ENCODE measurements at places on chromosomes 1 and 21.

GRCh38 chr1:75053207-75053606, 81.0 kb upstream of the LHX8 start:
- DNase-seq = peak; percentile 10

DNA sequence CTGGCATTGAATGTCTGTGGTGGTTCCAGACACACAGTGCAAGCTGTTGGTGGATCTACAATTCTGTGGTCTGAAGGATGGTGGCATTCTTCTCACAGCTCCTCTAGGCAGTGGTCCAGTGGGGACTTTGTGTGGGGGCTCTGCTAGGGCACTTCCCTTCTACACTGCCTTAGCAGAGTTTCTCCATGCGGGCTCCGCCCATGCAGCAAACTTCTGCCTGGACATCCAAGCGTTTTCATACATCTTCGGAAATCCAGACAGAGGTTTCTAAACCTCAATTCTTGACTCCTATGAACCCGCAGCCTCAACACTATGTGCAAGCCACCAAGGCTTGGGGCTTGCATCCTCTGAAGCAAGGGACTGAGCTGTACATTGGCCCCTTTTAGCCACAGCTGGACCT, 43.0 kb downstream of the RGS18 start:
- DNase-seq = no peak

- DNase-seq = peak; percentile 62
Measured at GRCh38 chr1:84996846-84997666, at the start of gene MCOLN2. Gene MCOLN2, minus strand, starts transcription at chr1:84997113. Its CDS starts 241 bp downstream, at chr1:84996872.

GRCh38 chr1:186225096-186225495, 150.0 kb downstream of the TPR start:
- no peak for DNase-seq

DNA sequence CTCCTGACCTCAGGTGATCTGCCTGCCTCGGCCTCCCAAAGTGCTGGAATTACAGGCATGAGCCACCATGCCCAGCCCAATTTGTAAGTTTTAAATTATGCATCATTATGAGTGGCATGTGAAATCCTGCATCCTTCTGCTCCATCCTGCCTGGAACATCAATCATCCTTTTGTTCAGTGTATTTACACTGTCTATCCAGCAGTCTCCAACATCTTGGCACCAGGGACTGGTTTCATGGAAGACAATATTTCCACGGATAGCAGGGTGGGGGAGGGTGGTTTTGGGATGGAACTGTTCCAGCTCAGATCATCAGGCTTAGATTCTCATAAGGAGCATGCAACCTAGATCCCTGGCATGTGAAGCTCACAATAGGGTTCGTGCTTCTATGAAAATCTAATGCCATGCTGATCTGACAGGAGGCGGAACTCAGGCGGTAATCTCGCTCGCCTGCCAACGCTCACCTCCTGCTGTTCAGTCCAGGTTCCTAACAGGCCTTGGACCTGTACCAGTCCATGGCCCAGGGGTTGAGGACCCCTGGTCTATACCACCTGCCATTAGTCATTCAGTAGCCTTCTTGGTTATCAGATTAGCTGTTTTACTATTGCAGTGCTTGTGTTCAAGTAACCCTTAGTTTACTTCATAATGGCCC, 22.2 kb upstream of the TCEA3 start:
- no peak for DNase-seq

DNA sequence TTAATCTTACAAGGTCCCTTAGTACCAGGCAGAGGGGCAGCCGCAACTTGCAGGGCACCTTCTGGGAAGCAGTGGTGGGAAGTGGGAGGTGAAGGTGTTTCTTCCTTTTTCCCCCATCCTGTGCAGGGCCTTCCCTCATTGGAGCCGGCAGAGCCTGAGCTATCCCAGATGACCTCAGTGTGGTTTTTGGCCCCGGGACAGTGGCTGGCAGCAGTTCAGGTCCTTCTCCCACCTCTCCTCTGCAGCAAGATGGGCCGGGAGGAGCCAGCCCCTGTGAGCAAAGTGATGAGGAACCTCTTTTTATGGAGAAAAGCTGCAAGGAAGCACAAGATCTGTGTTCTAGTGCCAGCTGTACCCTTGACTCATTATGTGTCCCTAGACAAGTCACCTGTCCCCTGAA, 6.8 kb downstream of the PFKFB2 start:
- DNase-seq = no peak

DNA sequence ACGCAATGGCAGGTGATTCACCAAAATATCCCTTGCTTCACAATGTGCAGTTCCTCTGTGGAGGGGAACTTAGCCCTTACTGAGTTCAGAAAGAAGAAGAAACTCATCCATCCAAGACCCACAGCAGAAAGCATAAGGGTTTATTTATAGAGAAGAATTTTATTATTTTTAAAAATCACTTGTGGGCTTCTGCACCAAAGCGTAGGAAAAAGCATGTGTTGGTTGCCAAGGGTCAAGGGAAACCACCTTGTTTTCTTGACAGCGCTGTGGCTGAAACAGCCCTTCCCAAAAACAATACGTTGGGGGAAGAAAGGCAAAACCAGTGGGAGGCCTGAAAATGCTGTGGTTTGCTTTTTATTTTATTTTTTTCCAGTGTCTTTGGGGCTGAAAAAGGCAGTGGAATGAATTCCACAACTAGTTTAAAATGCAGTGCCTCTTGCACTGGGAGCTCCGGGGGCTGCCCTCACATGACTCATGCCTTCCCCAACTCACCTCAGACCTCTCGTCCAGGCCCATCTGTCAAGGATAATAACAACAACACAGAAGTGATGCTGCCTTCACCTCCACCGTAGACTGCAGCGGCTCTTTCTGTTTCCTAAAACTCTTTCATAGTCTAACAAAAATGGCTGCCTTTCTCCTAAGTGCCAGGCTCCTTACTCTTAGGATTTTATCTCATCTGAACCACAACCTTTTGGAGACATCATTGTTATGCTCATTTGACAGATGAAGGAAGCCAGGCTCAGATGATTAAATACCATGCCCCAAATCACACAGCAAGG, 224.2 kb upstream of the JUN start:
- DNase-seq = peak; percentile 10

GRCh38 chr1:112507921-112508277, 866 bp upstream of the WNT2B start:
- DNase-seq = no peak

DNA sequence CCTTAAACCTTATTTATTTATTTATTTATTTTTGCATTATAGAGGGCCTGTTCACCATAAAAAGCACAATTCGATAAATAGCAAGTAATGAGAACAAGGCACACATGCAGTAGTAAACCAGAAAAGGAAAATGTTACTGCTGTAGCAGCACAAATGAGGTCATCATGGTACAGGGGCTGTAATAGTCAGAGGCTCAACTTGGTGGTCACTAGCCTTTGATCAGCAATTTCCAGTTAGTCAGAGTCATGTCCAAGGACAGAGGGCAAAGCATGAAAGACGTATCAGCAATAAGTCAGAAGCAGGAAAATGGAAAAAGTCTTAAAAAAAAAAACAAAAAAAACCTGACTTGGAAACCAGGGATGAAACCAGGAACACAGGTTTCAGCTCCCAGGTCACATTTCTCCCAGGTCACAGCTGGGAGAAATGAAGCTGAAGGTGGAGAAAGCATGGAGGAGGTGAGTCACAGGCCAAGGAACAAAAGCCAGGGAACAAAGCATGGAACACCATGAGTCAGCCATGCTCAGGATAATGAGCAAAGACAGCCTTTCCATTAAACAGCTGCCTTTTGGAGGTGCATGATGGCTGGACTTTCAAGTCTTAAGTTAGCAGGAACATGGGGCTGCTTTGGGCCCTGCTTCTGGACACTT, 556.3 kb downstream of the LTN1 start:
- no peak for DNase-seq

DNA sequence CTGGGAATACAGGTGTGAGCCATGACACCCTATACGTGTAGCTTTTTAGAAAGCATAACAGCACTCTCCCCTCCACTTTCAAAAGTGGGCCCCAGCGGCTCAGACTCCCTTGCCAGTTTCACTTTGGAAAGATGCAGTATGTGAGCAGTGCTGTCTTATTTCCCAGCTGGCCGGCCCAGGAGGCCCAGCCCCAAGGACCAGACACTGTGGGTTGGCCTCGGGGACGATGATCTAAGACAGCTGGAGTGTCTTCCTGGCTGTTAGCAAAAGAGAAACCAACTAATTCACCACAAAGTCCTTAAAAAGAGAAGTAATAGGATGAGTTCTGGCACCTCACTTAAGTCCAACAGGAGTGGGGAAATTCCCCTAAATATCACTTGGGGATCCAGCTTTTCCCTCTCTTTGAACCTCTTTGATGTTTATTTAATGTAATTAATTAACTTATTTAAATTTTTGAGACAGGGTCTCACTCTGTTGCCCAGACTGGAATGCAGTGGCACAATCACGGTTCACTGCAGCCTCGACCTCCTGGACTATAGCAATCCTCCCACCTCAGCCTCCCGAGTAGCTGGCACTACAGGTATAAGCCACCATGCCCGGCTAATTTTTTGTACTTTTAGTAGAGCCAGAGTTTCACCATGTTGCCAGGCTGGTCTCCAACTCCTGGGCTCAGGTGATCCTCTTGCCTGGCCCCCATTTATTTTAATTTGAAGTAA, 17.6 kb upstream of the CLIC4 start:
- peak; percentile 87 for DNase-seq

DNA sequence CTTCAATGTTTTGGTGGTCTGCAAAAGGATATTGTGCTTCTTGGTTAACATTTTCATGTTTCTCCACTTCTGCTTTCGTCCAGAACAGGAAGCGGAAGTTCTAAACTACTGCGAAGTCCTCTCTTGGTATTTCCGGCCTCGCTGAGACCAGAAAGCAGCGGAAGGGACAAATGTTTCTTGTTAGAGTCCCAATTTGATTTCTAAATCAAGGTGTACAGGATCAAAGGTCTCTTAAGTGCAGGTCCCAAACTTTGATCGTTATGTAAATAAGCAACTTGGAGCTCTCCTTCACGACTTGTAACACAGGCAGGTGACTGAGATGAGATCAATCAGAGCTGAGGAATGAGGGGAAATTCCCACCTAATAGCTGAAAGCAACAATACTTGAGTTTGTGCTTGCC, 40.1 kb upstream of the HMCN1 start:
- peak; percentile 85 for DNase-seq

DNA sequence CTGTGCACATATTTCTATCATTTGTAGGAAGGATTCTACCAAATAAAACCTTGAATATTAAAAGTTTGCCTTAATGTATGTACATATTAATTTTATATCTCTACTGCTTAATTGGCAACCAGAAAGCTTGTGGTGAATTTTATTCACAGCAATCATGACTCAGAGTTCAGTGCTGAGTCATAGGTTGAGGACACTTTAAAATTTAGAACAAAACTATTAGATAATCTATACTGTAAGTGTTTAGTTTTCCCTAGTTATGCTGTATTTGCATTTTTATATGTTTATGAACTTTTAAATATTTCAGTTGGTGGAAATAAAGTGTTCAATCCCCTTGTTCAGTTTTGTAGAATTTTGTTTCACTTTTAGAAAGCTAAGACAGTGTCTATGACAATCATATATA, 841.5 kb downstream of the KCNT2 start:
- no peak for DNase-seq

- no peak for DNase-seq
Measured at GRCh38 chr1:213385806-213386324, 334.8 kb downstream of the RPS6KC1 start.

- DNase-seq = no peak
Measured at GRCh38 chr1:168260393-168260792, 20.3 kb upstream of the TBX19 start.

- DNase-seq = peak; percentile 73
Measured at GRCh38 chr1:239944666-239945065, 147.0 kb upstream of the FMN2 start.

GRCh38 chr21:42820616-42821465, 58.5 kb downstream of the WDR4 start:
- DNase-seq = no peak

- DNase-seq = no peak
Measured at GRCh38 chr1:230250666-230251065, 175.5 kb downstream of the PGBD5 start.

DNA sequence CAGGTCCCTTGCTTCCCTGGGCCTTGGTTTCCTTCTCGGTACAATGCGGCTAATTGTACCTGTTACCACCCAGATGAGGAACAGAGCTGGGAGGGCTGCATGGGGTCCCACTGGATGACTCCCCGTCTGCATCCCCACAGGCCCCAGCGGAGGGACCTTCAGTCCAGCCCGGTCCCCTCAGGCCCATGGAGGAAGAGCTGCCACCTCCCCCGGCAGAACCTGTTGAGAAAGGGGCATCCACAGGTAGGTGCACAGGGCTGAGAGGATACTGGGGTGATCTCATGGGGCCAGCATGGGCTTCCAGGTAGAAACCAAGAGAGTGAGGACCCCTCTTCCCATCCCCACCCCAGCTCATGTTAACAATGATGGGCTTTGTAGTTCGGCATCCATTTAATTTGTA, 9.8 kb downstream of the FBLIM1 start:
- no peak for DNase-seq

DNA sequence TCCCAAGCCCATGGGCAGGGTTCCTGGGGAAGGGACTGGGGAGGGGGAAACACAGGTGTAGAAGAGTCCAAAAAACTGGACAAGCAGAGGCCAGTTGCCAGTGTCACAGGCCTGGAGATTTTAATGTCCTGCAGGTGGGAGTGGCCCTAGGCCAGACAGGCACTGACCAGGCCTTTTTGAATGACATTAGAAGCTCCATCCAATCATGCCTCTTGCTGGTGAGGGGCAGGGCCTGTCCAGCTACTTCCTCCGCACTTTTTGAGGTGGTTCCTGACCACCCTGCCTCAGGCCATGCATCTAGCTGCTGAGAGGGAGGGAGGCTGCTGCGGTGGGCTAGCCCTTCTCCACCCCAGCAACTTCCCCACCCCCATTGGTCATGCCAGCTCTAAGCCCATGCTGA, 15.9 kb upstream of the KIF21B start:
- DNase-seq = no peak

DNA sequence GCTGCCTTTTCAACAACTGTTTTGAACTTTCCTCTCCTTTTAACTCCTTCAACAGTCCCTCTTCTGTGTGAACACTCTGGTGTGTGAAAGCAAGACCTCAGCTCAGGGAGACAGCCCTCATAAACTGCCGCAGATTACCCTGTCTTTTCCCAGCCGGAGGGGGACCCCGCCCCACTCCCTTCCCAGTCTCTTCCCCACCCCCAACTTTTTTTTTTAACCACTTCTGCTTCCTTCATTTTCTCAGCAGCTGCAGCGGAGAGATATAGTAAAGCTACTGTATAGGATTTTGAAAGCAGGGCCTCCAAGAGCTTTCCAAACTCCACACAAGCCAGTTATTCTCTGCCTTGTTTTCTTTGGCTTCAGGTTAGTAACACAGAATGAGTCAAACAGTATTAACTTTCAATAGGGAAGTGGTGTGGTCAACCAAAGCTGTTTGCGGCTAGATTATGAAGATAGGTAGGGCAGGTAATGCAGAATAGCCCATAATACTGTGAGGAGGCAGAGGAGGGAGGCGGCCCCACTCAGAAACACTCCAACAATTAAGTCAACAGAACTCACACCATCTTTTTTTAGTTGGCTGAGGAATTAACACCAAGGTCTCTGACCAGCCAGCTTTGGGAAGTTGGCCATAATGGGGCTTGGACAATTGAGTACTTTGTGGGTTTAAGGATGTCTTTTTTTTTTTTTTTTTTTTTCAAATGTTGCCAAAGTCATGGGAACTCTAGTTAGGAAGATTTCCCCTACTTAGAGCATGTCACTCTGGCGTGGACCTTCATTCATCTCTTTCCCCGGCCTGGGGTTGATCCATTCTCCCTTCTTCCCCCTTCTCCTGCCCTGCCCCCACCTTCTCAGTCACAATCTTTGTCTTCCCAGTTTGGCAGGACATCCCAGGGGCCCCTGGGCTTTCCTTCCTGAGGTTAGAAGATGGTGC, 177.0 kb downstream of the CLIC6 start:
- no peak for DNase-seq

All from Kasumi-1 (cell line).